Cardiac muscle cell (in vitro differentiated cells and primary cell): ENCODE measurements at places on chromosomes 5 and 9.

- DNase-seq = no peak
- H3K27ac ChIP-seq = no peak overlapping the region
- H3K4me1 ChIP-seq = no peaks in the 10 kb centered on the region
- H3K36me3 ChIP-seq = no peaks in the 10 kb centered on the region
- no peak overlapping the region for H3K4me3 ChIP-seq
These were observed 213.5 kb upstream of the MVB12B start for GRCh38 chr9:126113176-126113575.

DNA sequence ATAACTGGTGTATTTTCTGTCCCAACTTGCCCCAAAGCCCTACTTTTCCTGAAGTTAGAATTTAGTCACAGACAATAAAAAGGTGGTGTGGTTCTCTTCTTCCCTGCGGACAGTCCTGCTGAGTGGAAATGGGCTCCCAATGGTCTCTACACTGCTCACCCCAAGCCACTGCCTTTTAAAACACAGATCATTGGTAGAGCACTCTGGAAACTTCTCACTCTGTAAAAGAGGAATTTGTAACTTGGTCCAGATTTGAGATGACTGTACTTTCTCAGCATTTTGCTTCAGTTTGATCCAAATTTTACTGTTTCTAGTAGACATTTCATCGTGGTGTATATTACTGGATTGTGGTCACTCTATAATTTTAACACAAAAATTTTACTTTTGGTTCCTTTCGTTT lies 80.3 kb upstream of the ROR2 start:
- H3K27ac ChIP-seq = no peak overlapping the region
- no peak for DNase-seq
- no peak overlapping the region for H3K4me3 ChIP-seq

DNA sequence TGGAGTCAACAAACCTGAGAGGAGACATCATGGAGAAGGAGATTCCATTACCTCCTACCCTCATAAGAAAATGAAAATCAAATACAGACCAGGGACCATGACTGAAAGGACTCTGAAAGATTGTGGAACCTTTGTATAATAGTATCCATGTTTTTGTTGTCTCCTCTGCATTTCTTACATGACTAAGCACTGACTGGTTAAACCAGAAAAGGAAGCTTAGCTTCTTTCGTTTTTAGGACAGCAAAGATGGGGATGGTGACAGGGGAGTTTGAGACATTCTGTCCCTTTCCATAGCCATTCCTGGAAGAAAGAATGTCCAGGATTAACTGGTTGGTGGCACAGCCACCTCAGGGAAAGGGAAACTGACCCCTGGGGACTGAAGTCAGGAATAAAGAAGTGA lies 22.2 kb downstream of the ITGA1 start:
- no peaks in the 10 kb centered on the region for H3K36me3 ChIP-seq
- H3K27me3 ChIP-seq = no peaks in the 10 kb centered on the region
- DNase-seq = no peak
- no peaks in the 10 kb centered on the region for H3K4me1 ChIP-seq
- H3K27ac ChIP-seq = no peak overlapping the region
- no peak overlapping the region for H3K4me3 ChIP-seq

- H3K4me3 ChIP-seq = no peak overlapping the region
- peak; percentile 56 for DNase-seq
- H3K4me1 ChIP-seq = peaks cover 18% of the 10 kb centered on the region
- no peak overlapping the region for H3K27ac ChIP-seq
- H3K27me3 ChIP-seq = no peaks in the 10 kb centered on the region
- H3K36me3 ChIP-seq = no peaks in the 10 kb centered on the region
These were observed 13.9 kb downstream of the TLR4 start for GRCh38 chr9:117718085-117718484.

DNA sequence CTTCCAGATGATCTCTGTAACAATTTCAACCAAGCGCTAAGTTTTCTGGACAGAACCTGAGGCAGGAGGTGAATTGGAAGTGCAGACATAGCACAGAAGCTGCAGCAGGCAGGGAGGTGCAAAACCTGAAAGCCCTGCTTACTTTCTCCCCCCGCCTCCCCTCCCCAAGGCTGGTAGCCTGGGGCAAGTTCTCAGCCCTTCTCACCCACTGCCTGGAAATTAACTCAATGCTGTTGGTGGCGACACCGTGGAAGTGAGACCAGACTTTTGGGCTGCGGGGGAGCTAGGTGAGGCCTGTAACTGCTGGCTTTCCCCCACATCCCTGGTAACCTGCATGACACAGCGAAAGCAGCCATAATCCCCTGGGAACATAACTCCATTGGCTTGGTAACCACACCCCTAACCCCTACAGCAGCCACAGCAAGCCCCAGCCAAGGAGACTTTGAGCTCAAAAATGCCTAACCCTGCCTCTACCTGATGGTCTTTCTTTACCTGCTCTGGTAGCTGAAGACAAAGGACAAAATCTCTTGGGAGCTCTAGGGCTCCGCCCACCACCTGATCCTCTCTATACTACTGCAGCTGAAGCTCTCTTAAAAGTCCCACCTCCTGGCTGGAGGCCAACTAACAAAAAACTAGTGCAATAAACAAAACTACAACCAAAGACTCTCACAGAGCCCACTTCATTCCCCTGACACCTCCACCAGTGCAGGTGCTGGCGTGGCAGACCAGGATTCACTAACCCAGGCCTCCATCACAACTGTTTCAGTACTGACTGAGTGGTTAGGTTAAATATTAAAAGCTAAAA lies 11.9 kb upstream of the OR13C8 start:
- no peak overlapping the region for H3K27ac ChIP-seq
- no peaks in the 10 kb centered on the region for H3K27me3 ChIP-seq
- H3K4me1 ChIP-seq = no peaks in the 10 kb centered on the region
- H3K4me3 ChIP-seq = no peak overlapping the region
- H3K36me3 ChIP-seq = no peaks in the 10 kb centered on the region

GRCh38 chr5:133269691-133270090 lies 217.9 kb downstream of the HSPA4 start:
- H3K4me3 ChIP-seq = no peak overlapping the region
- DNase-seq = no peak
- no peaks in the 10 kb centered on the region for H3K27me3 ChIP-seq
- H3K36me3 ChIP-seq = no peaks in the 10 kb centered on the region
- H3K27ac ChIP-seq = no peak overlapping the region
- H3K4me1 ChIP-seq = no peaks in the 10 kb centered on the region

DNA sequence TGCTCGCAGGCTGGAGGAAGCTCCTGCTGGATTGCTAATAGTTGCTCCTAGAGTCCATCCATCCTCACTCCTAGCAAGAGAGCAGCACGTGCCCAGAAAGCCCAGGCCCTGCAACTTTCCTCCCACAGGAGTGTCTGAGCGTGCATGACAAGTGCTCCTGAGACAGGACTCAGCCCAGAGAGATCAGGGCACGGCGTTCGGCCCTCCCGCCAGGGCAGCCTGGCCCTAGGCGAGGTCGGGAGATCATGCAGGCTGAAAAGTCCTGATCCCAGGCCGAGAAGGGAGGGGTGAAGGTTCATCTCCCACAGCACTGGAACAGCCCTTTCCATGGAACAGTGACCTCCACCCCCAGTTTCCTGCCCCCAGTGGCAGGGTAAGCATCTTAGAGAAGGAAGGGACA lies 94.8 kb downstream of the ROR2 start:
- H3K4me3 ChIP-seq = no peak overlapping the region
- H3K27me3 ChIP-seq = no peaks in the 10 kb centered on the region
- peaks cover 48% of the 10 kb centered on the region for H3K4me1 ChIP-seq
- no peak for DNase-seq

DNA sequence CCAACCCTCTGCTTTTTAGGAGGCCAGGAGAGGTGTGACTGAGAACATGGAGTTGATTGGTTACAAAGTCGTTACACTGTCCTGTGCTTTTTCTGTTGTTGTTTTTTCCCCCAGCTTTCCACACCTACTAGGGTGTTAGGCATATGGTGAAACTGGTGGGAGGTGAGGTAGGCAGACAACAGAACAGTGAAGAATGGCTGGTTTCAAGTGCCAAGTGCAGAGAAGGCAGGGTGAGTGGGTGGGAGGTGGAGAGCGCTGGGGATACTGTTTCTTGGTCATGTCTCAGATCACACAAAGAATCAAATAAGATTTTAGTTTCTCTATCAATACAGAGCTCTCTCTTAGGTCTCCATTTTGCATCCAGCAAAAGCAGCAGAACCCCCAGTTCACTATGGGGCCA lies 2.2 kb upstream of the SPTAN1 start:
- no peaks in the 10 kb centered on the region for H3K36me3 ChIP-seq
- H3K4me1 ChIP-seq = peaks cover 41% of the 10 kb centered on the region
- peak overlapping the region; percentile 70 for H3K27ac ChIP-seq

- no peak overlapping the region for H3K27ac ChIP-seq
- H3K27me3 ChIP-seq = no peaks in the 10 kb centered on the region
- DNase-seq = no peak
- H3K4me3 ChIP-seq = no peak overlapping the region
- no peaks in the 10 kb centered on the region for H3K36me3 ChIP-seq
These were observed 49.6 kb upstream of the CCNG1 start for GRCh38 chr5:163387589-163388343.

GRCh38 chr5:106028314-106028713 lies 1642.4 kb downstream of the EFNA5 start:
- no peak overlapping the region for H3K4me3 ChIP-seq
- DNase-seq = no peak
- no peak overlapping the region for H3K27ac ChIP-seq
- H3K4me1 ChIP-seq = peaks cover 14% of the 10 kb centered on the region
- H3K36me3 ChIP-seq = no peaks in the 10 kb centered on the region

- no peak overlapping the region for H3K4me3 ChIP-seq
- H3K36me3 ChIP-seq = no peaks in the 10 kb centered on the region
- H3K27ac ChIP-seq = no peak overlapping the region
- peak; percentile 70 for DNase-seq
These were observed 64.4 kb downstream of the FAM114A2 start for GRCh38 chr5:153974131-153974812.
